A549 treated with Hydrocortisone at 1 μM for 4 hours (cell line): ENCODE measurements at places on chromosomes 1 and 21. TPM values are rescaled to one million over a fixed set of nuclear protein-coding genes. Genes with fewer than 3 reads are reported as not detected.

Gene RHBG
- 0.09 TPM in 1 of 5 replicates, not detected in the others for total RNA-seq

Gene UROD
- total RNA-seq: 46.1 to 52.4 TPM (median 47.5 TPM) in 5 replicates

Gene PIGR
- total RNA-seq: 0.01 to 0.05 TPM (median 0.03 TPM) in 3 of 5 replicates, not detected in the others

Gene UBXN10
- total RNA-seq: not detected in 5 replicates

Gene TP73
- total RNA-seq: 0.61 to 0.81 TPM (median 0.64 TPM) in 5 replicates

Gene OLIG1
- not detected in 5 replicates for total RNA-seq

Gene PHLDA3
- 93.9 to 166 TPM (median 142 TPM) in 5 replicates for total RNA-seq

Gene SON
- 70.3 to 126 TPM (median 82.2 TPM) in 5 replicates for total RNA-seq

Gene A3GALT2
- total RNA-seq: not detected in 5 replicates

Gene SORT1
- total RNA-seq: 3.7 to 6.1 TPM (median 4.0 TPM) in 5 replicates

Gene KCNE1
- total RNA-seq: not detected in 5 replicates

Gene NGF
- 0.61 to 1.3 TPM (median 0.92 TPM) in 5 replicates for total RNA-seq

Gene FCRL2
- total RNA-seq: not detected in 5 replicates

Gene MAEL
- not detected in 5 replicates for total RNA-seq

Gene CCDC27
- not detected in 5 replicates for total RNA-seq

Gene CD53
- 0.07 TPM in 1 of 5 replicates, not detected in the others for total RNA-seq

Gene LYPD8
- total RNA-seq: 0.10 to 0.20 TPM (median 0.16 TPM) in 4 of 5 replicates, not detected in the other

Gene NMNAT2
- total RNA-seq: 0.35 to 0.71 TPM (median 0.51 TPM) in 5 replicates

Gene STPG1
- total RNA-seq: 6.2 to 6.9 TPM (median 6.8 TPM) in 5 replicates

Gene MAP3K21
- total RNA-seq: 6.8 to 10.2 TPM (median 8.3 TPM) in 5 replicates

Gene RGS18
- total RNA-seq: not detected in 5 replicates

Gene CFHR5
- not detected in 5 replicates for total RNA-seq

Gene KRTAP11-1
- total RNA-seq: not detected in 5 replicates

Gene ICOSLG
- total RNA-seq: 3.8 to 4.5 TPM (median 4.2 TPM) in 5 replicates

Gene DNMT3L
- total RNA-seq: 0.07 TPM in 1 of 5 replicates, not detected in the others

Gene GJA8
- total RNA-seq: not detected in 5 replicates

Gene NHLH1
- 0.35 to 0.76 TPM (median 0.42 TPM) in 5 replicates for total RNA-seq

Gene GIPC2
- 0.03 to 0.07 TPM in 2 of 5 replicates, not detected in the others for total RNA-seq

Gene CLCA4
- total RNA-seq: 0.02 to 0.03 TPM in 2 of 5 replicates, not detected in the others

Gene SELP
- total RNA-seq: not detected in 5 replicates

Gene PLPP3
- total RNA-seq: 24.6 to 31.4 TPM (median 27.6 TPM) in 5 replicates

Gene RPE65
- total RNA-seq: not detected in 5 replicates
